ENCODE measurements at places on chromosomes 6 and 20.

- no peak for DNase-seq
Observed at GRCh38 chr20:45404438-45404837, 3.7 kb upstream of the DBNDD2 start.

- DNase-seq, result no peak
Observed at GRCh38 chr6:160388922-160389321, 40.7 kb downstream of the SLC22A3 start.

DNA sequence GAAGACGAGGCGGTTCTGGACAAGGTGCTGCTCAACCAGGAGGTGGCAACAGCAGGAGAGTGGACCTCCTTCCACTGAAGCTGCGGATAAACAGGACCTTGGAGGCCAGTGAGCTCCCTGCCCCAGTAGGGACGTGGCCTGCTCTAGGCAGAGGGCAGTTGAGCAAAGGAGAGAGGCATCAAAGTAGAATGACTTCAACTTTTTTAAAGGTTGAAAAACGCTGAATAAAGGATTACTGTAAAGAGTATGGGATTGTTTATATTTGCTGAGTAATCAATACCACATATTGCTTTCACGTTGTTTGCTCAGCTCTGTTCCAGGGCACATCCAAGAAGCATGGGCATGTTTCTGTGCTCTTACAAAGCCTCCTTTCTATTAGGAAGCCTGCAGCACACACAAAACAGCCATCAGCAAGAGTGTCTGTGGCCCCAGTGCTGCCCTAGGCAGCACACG lies 48.1 kb downstream of the ERMARD start:
- no peak for DNase-seq

- DNase-seq, result no peak
Observed at GRCh38 chr20:58538752-58539151, 23.6 kb upstream of the APCDD1L start.

DNA sequence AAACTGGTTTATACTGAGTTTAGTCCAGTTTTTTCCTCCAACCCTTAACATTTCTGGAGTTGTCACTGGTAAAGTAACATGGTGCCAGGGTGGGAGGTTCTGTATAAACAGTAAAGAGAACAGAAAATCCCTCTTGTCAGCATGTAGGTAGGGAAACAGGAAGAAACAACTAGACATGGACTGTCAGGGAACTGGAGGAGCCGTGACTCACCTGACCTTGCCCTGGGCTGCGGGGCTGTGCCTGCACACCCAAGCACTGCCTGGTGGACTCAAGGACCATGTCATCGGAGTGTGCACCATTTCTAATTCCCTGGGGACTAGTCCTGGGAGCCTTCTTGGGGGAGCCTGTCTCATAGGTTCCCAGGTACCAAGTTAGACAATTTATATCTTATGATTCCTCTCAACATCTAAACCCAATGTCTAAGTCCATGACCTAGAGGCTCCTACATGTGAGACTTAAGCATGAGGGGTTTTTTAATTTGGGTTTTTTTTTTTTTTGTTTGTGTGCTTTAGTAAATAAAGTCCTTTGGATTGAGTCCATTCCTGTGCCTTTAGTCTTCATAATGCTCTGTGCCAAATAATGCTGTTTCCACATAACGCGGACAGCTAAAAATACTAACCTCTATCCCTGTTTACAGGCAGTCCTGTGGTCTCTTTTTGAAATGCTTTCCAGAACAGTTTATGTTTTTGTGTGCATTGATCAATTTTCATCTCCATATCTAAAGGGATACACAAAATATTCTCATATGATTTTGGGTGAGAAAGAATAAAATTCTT lies 136.9 kb upstream of the SUPT3H start:
- no peak for DNase-seq

DNA sequence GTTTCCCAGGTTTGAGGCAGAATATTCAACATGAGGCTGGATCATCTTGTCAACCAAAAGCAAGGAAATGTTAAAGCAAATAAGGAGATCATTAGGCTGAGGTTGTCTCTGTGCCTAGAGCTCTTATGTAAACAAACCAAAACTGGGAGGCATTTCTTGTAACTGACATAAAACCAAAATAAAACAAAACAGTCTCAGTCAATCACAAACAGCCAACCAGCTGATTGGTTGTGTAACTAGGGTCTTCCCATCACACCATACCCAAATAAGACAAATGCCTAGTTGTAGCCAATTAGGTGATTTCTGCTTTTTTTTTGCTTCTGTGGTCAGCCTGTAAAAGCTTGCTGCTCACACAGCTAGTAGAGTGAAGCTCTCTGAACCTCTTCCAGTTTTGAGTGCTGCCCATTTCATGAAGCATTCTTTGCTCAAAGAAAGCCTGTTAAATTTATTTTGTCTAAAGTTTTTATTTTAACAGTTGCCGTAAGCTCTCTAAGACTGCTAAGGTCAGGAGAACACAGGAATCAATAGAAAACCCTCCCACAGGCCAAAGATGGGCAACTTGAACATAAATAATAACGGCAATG lies 8.9 kb upstream of the FITM2 start:
- DNase-seq, result no peak

- DNase-seq, result peak; percentile 44
Observed at GRCh38 chr6:3612341-3613041, 139.0 kb downstream of the PXDC1 start.

GRCh38 chr6:148565321-148565926 lies 181.4 kb upstream of the UST start:
- no peak for DNase-seq

DNA sequence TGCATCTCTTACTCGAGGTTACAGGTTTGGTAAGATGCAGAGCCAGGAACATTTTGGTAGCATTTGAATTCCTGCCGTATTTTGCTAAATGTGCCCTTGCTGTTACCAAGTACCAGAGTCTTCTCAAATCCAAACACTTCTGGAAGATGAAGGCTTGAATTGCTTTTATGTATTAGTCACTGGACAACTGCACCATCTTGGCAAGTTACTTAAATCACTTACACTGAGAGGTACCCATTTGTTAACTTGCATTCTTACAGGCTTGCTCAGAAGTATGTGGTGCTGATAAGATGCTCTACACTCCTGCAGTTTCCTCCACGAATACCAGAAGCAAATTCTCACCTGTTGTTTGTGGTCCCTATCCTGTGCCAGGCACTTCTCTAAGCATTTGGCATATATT lies 12.7 kb downstream of the IL22RA2 start:
- DNase-seq, result no peak

DNA sequence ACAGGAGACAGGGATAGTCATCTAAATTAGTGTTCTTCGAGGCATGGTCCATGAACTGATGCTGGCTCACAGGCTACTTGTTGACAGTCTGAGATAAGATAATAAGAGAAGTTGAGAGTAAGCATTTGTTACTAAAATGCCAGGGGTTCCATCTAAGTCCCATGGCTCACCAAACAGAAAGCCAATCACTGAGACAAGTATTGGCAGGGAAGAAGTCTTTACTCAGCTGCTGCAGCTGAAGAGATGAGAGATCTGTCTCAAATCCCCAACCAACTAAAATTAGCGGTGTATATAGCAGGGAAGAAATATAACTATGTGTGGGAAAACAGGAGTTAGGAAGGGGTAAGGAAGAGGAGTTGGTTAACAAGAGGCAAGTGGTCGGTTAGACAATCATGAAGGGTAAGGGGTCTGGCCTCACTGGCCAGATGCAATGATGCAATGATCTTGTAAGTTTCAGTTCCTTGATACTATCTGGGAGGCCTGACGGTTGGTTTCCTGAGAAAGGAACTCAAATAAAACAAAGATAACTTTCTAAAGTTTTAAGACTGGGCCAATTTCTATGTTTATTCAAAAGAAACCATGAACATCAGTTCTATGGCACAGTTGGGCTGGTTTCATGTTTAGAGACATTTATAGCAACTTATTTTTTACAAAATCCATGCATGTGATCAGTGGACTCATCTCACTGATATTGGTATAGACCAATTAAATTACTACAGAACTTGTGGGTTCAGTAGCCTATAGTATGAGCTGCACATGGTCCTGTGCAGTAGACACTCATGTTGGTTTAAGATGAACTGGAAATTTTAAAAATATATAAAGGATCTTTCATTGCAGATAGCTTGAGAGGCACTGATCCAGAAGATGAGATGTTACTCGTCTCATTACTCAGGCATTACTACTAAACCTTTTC lies 9.9 kb upstream of the HEBP2 start:
- DNase-seq, result no peak

DNA sequence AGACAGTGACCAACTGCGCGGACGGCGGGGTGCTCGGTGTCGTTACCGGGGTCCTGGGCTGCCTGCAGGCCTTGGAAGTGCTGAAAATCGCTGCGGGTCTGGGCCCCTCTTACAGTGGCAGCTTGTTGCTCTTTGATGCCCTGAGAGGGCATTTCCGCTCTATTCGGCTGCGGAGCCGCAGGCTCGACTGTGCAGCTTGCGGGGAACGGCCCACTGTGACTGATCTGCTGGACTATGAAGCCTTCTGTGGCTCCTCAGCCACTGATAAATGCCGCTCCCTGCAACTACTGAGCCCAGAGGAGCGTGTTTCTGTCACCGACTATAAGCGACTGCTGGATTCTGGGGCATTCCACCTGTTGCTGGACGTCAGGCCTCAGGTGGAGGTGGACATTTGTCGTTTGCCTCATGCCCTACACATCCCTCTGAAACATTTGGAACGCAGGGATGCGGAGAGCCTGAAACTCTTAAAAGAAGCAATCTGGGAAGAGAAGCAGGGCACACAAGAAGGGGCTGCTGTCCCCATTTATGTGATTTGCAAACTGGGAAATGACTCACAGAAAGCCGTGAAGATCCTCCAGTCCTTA lies 1.0 kb downstream of the MOCS3 start:
- no peak for DNase-seq

GRCh38 chr6:113414511-113414910 lies 442.6 kb upstream of the MARCKS start:
- DNase-seq, result no peak

DNA sequence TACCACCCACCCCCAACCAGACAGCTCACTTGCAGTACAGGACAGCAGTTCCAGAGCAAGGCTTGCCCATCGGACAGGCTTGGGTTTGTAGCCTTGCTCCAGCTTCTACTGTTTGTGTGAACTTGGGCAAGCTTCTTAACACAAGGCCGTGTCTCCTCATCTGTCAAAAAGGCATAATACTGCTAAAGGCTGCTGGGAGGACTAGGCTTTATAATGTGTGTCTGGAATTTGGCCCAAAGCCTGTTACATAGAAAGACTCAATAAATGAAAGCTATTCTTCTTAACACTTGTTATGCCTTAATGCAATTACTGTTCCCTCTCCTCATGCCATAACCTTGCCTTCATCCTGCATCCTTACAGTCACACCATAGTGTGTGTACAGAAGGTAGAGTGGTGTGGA lies 43.4 kb downstream of the LYRM4 start:
- DNase-seq, result no peak

Data from HEK293T (cell line).